Vagina (tissue), 2 donors: ENCODE measurements at places on chromosomes 2 and 18. TPM values are rescaled to one million over a fixed set of nuclear protein-coding genes. Genes with fewer than 3 reads are reported as not detected.

DNA sequence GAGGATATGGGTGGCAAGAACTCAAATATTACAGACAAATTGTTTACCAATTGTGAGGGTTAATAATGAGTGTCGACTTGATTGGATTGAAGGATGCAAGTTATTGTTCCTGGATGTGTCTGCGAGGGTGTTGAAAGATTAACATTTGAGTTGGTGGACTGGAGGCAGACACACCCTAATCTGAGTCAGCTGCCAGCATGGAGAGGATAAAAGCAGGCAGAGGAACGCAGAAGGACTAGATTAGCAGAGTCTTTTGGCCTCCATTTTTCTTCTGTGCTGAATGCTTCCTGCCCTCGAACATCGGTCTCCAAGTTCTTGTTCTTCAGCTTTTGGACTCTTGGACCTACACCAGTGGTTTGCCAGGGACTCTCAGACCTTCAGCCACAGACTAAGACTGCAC lies 1503.7 kb downstream of the LRP1B start:
- no peak overlapping the region for H3K4me3 ChIP-seq
- no peaks in the 10 kb centered on the region for H3K27me3 ChIP-seq
- no peaks in the 10 kb centered on the region for H3K36me3 ChIP-seq
- DNase-seq, result no peak
- no peaks in the 10 kb centered on the region for H3K4me1 ChIP-seq

GRCh38 chr2:8627692-8628085 lies 54.2 kb upstream of the ID2 start:
- DNase-seq, result no peak
- no peaks in the 10 kb centered on the region for H3K27me3 ChIP-seq
- H3K27ac ChIP-seq, result peak overlapping the region; percentile 56
- no peaks in the 10 kb centered on the region for H3K4me1 ChIP-seq
- no peak overlapping the region for H3K4me3 ChIP-seq
- H3K36me3 ChIP-seq, result no peaks in the 10 kb centered on the region

- DNase-seq, result no peak
- no peak overlapping the region for H3K27ac ChIP-seq
- no peak overlapping the region for H3K4me3 ChIP-seq
- no peaks in the 10 kb centered on the region for H3K27me3 ChIP-seq
Measured at GRCh38 chr2:143685421-143686078, 556.3 kb downstream of the ARHGAP15 start.

DNA sequence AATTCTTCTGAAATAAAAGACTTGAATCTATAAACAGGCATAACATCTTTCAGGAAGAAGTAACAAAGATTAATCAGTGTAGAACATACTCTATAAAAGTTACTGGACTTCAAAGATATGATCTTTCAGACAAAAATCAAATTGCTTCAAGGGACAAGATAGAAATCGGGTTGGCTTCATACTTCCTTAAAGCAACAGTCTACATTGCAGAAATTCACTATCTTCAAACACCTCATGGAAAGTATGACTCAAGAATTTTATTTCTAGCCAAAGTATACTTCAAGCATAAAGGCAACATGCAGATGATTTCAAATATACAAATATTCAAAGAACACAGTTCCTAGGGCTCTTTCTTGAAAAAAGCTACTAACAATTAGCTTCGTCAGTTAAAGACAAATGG lies 240.7 kb downstream of the SRBD1 start:
- H3K27me3 ChIP-seq, result no peaks in the 10 kb centered on the region
- H3K4me3 ChIP-seq, result no peak overlapping the region
- DNase-seq, result no peak
- H3K4me1 ChIP-seq, result no peaks in the 10 kb centered on the region

DNA sequence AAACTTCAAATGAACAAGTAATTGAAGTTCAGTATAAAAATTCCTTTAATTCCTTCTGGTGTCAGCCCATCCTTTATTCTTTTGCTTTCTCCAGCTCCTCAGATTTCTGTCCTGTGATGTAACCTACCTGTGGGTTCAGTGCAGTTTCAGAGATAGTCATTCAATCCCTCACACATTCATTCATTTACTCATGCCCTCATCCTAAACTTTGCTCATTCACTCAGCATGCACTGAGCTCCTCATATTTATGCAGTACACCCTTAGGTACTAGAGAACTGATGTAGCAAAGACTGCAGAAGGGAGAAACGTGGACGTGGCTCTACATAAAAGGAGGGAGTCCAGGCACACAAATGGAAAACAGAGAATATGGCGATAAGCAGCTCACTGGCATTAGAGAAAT lies 45.3 kb upstream of the STAT1 start:
- DNase-seq, result no peak
- H3K27ac ChIP-seq, result no peak overlapping the region
- H3K36me3 ChIP-seq, result no peaks in the 10 kb centered on the region
- H3K4me1 ChIP-seq, result no peaks in the 10 kb centered on the region
- H3K4me3 ChIP-seq, result no peak overlapping the region

- no peak overlapping the region for H3K4me3 ChIP-seq
- H3K36me3 ChIP-seq, result no peaks in the 10 kb centered on the region
- no peaks in the 10 kb centered on the region for H3K27me3 ChIP-seq
- H3K4me1 ChIP-seq, result no peaks in the 10 kb centered on the region
- no peak overlapping the region for H3K27ac ChIP-seq
Measured at GRCh38 chr2:75173740-75174139, 25.6 kb downstream of the TACR1 start.

- no peak for DNase-seq
- H3K27ac ChIP-seq, result peak overlapping the region; percentile 73
- H3K4me1 ChIP-seq, result peaks cover 11% of the 10 kb centered on the region
- peak overlapping the region; percentile 80 for H3K4me3 ChIP-seq
Measured at GRCh38 chr2:184599054-184599871, 934 bp downstream of the ZNF804A start.

GRCh38 chr2:119760956-119761275 lies 1.2 kb downstream of the PTPN4 start:
- H3K4me3 ChIP-seq, result peak overlapping the region; percentile 91
- peaks cover 42% of the 10 kb centered on the region for H3K4me1 ChIP-seq
- no peak for DNase-seq
- H3K36me3 ChIP-seq, result no peaks in the 10 kb centered on the region

DNA sequence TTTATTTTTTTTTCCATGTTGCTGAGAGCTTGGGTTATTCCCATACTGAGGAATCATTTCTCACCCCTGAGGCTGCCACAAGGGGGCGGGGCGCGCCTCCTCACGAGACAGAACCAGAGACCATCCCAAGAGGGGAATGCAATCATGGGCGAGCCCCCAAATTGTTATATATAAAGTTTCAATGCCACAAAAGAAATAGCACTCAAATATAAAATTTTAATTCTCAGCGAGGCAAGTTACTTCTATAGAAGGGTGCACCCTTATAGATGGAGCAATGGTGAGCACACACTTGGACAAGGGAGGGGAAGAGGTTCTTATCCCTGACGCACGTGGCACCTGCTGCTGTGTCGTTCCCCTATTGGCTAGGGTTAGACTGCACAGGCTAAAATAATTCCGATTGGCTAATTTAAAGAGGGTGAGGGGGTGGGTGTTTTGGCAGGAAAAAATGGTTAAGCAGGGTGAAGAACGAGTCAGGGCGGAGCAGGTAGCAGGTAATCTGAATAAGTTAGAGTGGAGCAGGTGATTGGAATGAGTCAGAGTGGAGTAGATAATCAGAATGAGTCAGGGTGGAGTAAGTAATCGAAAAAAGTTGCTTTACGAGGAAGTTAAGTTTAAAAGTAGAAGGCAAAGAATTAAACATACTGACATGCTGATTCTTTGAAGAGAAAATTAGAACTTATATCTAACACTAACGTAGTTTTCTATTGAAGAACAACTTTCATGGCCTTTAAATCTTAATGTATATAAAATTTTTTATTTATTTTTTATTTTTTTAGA lies 177.5 kb downstream of the MTCL1 start:
- H3K27ac ChIP-seq, result no peak overlapping the region
- H3K36me3 ChIP-seq, result no peaks in the 10 kb centered on the region
- no peak for DNase-seq
- no peak overlapping the region for H3K4me3 ChIP-seq

GRCh38 chr2:26709323-26710110 lies 17.0 kb downstream of the KCNK3 start:
- DNase-seq, result no peak
- no peaks in the 10 kb centered on the region for H3K36me3 ChIP-seq
- no peaks in the 10 kb centered on the region for H3K27me3 ChIP-seq
- no peak overlapping the region for H3K27ac ChIP-seq

GRCh38 chr18:12257996-12258718 lies 4.0 kb downstream of the CIDEA start:
- DNase-seq, result no peak
- peaks cover 23% of the 10 kb centered on the region for H3K4me1 ChIP-seq
- peaks cover 7% of the 10 kb centered on the region for H3K27me3 ChIP-seq
- no peak overlapping the region for H3K4me3 ChIP-seq
- H3K36me3 ChIP-seq, result no peaks in the 10 kb centered on the region

DNA sequence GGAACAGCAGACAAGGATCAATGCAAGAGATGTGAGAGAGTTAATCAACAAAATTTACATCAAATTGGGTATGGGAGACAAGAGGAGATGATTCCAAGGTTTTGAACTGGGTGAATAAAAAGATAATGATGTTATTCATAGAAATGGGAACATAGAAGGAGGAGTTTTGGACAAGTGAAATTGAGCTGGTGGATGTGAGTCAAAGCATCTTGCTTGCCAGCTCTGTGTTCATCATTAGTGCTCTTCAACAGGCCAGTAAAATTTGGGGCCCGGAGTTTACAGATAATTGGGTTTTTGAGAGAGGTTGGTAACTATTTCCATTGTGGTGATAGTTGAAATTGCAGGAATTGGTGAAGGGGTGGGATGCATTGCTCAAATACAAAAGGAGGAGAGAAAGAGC lies 69.9 kb upstream of the CAVIN2 start:
- no peaks in the 10 kb centered on the region for H3K4me1 ChIP-seq
- H3K4me3 ChIP-seq, result no peak overlapping the region
- no peak overlapping the region for H3K27ac ChIP-seq
- no peaks in the 10 kb centered on the region for H3K27me3 ChIP-seq

DNA sequence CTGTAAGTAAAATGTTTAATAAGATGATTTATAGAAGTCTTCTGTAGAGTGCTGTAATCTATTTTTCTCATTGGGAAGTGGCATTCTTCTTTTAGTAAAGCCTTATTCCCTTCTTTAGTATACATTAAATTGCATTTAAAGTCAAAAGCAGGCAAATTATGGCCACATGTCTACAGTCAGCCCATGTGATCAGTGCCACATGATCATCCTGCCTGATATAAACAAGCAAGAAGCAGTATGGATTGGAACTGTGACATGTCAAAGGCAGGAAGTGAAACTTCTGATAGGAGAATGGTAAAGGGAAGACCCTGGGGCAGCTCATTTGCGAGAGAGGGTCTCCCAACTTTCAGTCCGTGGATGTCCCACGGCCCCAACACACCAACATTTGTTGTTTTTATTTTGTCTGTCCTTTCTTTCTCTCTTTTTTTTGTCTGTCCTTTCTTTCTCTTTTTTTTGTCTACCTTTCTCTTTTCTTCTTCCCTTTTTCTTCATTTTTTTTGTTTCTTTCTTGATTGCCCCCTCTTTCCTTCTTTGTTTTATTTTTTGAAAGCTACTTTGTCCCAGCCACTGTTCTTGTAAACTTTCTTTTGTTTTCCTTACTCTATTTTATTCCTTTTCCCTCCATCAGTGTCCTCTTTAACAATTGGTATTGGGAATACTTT lies 154.9 kb downstream of the DTNA start:
- H3K36me3 ChIP-seq, result no peaks in the 10 kb centered on the region
- no peak overlapping the region for H3K27ac ChIP-seq
- no peak overlapping the region for H3K4me3 ChIP-seq
- no peaks in the 10 kb centered on the region for H3K27me3 ChIP-seq
- peaks cover 6% of the 10 kb centered on the region for H3K4me1 ChIP-seq

DNA sequence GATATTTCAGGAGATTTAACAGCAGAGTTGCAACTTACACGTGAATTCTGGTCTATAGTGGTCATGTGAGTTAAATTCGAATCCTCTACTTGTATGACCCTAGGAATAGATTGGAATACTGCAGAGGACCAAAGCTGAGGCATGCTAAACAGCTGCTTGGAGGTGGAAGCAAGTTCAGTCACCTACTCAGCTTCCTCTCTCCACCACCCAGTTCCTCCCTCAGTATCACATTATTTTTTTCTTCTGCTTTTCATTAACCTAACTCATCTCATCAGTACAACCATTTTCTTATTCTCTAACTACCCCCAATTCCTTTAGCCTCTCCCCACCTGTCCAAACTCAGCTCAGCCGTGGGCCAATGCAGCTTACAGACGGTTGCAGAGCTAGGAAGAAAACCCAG lies 385.5 kb downstream of the SETBP1 start:
- no peaks in the 10 kb centered on the region for H3K4me1 ChIP-seq
- H3K4me3 ChIP-seq, result no peak overlapping the region
- DNase-seq, result no peak
- H3K27ac ChIP-seq, result no peak overlapping the region

DNA sequence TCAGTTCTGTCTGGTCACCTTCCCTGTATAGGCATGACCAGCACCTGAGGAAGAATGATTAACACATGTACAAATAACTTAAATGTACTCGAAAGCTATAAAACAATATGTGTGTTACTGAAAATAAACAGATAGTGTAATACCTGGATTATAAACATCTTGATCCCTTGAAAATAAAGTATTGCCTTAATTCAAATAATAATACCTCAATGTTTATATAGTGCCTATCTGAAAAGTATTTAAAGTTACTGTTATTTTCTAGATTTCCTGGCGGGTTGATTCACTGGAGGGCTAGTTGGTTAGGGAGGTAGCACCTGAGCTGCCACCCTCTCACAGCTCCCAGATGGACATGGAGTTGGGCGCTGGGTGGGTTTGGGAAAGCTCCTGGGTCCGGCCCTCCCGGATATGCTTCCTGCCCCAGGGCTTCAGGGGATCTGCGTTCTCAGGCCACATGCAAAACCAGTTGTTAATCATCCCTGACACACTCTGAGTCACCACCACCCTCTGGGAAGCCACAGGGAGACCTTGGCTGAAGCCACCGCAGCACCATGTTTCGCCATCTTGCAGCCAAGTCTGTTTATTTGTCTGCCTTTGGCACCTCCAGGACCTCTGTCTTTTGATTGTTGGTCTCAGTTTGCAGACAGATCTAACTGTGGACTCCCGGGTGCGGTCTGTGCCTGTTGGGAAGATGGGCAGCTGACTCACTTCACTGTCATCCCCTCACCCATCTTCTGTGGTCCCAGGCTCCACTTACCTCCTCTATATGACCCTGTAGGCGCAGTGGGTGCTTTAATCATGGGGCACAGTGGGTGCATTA lies 35.3 kb downstream of the RAB31 start:
- peaks cover 36% of the 10 kb centered on the region for H3K4me1 ChIP-seq
- no peaks in the 10 kb centered on the region for H3K27me3 ChIP-seq
- DNase-seq, result no peak
- H3K36me3 ChIP-seq, result no peaks in the 10 kb centered on the region
- peak overlapping the region; percentile 65 for H3K27ac ChIP-seq

GRP gene
- not detected for total RNA-seq

SCYGR4 gene
- not detected for total RNA-seq

NOSTRIN gene
- 30.0 TPM for total RNA-seq

SLC66A2 gene
- 32.2 TPM for total RNA-seq

CCL20 gene
- not detected for total RNA-seq

SLC23A3 gene
- 5.4 TPM for total RNA-seq

TUBB8B gene
- total RNA-seq, result 1.7 TPM

C2orf42 gene
- 17.4 TPM for total RNA-seq

SPDYA gene
- 5.2 TPM for total RNA-seq

PLEKHA3 gene
- total RNA-seq, result 5.9 TPM

ITGB6 gene
- 17.2 TPM for total RNA-seq

UNC80 gene
- total RNA-seq, result 0.25 TPM

TLX2 gene
- total RNA-seq, result 6.6 TPM

NRP2 gene
- total RNA-seq, result 65.6 TPM
